NCI-H460 (cell line): ENCODE measurements at places on chromosomes 4 and X.

DNA sequence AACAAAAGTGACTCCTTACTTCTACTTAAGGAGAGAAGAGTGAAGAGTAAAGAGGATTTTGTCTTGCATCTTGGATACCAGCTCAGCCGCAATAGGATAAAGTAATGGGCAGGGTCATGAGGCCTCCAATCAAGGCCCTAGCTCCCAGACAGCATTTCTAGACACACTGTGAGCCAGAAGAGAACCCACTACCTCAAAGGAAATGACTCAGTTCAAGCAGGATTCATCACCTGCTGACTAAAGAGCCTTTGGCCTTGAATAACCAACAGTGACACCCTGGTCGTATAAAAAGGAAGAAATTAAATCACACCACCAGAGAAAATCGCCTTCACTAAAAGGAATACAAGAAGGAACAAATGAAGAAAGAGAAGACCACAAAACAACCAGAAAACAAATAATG, 416.1 kb downstream of the PCDH18 start:
- DNase-seq = no peak

DNA sequence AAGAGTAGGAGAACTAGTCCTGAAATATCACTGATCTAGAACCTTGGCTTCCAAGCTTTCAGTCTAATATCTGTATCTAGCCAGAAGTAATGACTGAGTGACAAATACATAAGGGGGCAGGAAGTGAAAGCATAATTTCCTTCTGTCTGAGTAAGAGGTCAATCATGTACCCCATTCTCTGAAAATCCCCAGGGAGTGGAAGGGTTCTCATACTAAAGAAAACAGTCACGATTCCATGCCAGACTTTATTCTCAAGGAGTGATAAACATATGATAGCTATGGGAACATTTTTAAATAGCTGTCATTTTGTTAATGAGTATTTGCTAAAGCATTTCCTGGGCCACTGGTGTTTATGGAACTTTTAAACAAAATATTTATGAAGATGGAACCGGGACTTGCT, 308.5 kb downstream of the ARHGAP24 start:
- no peak for DNase-seq

DNA sequence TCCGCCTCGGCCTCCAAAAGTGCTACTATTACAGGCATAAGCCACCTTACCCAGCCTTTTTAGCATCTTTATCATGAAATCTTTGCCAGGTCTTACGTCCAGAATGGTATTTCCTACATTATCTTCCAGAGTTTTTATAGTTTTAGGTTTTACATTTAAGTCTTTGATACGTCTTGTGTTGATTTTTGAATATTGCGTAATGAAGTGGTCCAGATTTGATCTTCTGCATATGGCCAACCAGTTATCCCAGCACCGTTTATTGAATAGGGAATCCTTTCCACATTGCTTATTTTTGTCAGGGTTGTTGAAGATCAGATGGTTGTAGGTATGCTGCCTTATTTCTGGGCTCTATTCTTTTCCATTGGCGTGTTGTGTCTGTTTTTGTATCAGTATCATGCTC, 349.6 kb downstream of the KCTD8 start:
- no peak for DNase-seq

- no peak for DNase-seq
These were observed 25.4 kb downstream of the TMSB4X start for GRCh38 chrX:13000301-13000811.

GRCh38 chr4:156420623-156421022, 467.0 kb upstream of the CTSO start:
- no peak for DNase-seq
